ENCODE measurements at places on chromosomes 5 and 9. TPM values are rescaled to one million over a fixed set of nuclear protein-coding genes. Genes with fewer than 3 reads are reported as not detected.

The SOHLH1 gene
- total RNA-seq: not detected

The ZBTB43 gene
- 15.1 TPM for total RNA-seq

The AKNA gene
- 3.1 TPM for total RNA-seq

The HEMGN gene
- total RNA-seq: 0.31 TPM

The RETREG1 gene
- 180 TPM for total RNA-seq

The CCDC180 gene
- total RNA-seq: 0.96 TPM

- peak; percentile 69 for DNase-seq
These were observed 124.1 kb upstream of the STC2 start for GRCh38 chr5:173452119-173452905.

GRCh38 chr5:77513321-77513720 lies 21.2 kb upstream of the WDR41 start:
- DNase-seq: no peak

- DNase-seq: no peak
These were observed 129.3 kb downstream of the GCNT1 start for GRCh38 chr9:76588316-76588715.

DNA sequence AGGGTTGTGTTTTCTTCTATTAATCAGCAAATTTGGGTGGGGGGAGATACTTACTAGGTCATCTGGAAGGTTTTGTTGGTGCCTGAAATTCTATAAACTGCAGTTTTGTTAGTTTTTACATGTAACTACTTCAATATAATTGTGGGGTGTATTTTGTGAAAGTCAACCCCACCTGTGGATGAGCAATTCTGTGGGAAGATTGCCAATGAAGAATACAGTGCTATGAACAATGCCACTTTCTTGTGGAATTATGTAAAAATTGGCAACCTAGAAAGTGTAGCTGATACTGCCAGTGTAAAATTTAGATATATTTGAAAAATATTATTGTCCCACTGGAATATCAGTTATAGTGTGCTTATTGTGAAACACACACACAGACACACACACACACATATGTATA lies 80.7 kb downstream of the VCAN start:
- no peak for DNase-seq

GRCh38 chr5:61298066-61298465 lies 34.0 kb upstream of the ZSWIM6 start:
- DNase-seq: no peak

DNA sequence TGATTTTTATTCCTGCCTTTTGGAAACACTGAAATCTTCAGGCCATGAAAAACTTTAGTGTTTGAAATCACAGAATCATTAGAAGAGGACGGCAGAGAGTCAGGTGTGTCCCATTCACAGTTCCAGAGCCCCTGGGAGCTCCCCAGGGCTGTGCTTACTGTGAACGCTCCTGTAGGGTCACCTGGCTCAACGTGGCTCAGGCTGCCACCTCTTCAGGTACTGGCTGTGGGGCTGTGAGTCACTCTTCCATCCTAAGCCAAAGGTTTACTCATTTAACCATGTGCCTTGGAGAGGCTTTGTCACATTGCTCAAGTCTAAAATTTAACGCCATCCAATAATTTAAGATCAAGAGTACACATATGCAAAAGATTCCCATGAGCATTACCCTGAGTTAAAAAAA lies 50.2 kb upstream of the FSTL4 start:
- peak; percentile 21 for DNase-seq

DNA sequence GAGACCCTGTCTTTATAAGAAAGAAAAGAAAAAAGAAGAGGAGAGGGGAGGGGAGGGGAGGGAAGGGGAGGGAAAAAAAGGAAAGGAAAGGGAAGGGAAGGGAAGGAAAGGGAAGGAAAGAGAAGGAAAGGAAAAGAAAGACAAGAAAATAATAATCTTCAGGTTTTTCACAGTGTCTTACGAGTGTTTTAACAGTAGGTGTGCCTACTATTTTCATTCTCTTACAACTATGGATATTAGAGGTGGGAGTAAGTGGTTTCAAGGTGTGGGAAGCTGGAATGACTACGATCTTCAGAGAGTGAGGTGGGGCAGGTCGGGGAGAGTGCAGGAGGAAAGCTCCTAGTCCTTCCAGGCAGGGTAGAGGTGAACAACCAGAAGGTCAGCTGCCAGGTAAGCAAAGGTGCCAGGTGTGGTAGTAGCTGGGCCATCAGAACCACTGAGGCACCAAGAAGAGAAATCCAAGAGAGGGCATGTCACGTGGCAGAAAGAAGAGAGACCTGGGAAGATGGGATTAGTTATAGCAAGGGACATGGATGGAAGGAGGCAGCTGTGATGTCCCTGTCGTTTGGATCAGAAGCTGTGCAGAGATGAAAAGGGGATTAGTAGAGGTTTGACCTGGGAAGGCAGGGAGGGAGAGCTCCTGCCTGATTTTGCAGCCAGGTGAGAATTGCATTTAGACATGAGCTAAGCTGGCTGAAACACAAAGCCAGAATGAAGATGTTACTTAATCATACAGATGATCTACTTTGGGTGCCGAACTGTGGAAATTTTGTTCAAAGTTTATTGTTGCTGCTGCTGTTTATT lies 95.4 kb downstream of the OTULIN start:
- no peak for DNase-seq

GRCh38 chr5:131382407-131383395 lies 118.8 kb downstream of the CDC42SE2 start:
- no peak for DNase-seq

GRCh38 chr5:90488791-90489190 lies 14.1 kb downstream of the POLR3G start:
- DNase-seq: no peak

DNA sequence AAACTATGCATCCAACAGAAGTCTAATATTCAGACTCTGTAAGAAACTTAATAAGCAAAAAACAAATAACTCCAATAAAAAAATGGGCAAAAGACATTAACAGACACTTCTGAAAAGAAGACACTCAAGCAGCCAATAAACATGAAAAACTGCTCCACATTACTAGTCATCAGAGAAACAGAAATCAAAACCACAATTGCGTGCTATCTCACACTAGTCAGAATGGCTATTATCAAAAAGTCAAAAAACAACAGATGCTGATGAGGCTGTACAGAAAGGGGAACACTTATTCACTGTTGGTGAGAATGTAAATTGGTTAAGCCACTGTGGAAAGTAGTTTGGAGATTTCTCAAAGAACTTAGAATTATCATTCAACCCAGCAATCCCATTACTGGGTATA lies 101.2 kb upstream of the TRIM32 start:
- no peak for DNase-seq

DNA sequence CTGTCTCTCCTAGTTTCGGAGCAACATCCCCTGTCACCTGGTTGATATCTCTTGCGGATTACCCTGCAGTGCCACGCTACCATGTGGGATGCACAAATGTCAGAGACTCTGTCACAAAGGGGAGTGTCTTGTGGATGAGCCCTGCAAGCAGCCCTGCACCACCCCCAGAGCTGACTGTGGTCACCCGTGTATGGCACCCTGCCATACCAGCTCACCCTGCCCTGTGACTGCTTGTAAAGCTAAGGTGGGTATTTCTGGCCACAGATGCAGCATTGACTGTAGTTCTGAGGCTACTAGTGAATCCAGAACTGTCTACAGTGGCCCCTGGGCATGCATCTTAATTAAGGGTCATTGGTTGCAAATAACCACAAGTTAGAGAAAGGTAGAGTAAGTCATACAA lies 50.8 kb downstream of the AQP7 start:
- no peak for DNase-seq

DNA sequence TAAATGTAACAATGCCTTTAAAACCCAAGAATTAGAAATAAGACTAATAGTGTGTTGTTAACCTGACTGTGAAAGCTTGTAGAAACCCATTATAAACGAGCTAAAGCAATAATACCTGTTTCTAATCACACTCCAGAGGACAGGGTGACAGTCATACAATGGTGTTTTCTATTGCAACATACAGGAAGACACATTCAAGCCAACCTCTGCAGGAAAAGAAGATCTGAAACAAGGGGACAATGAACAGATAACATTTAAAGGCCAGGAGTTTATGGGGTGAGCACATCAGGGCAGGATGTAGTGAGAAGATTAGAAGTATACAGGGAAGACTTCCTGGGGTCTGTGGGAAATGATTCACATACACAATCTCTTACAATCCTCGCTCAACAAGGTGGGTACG lies 13.8 kb downstream of the BARHL1 start:
- DNase-seq: no peak

- DNase-seq: peak; percentile 53
These were observed 107.1 kb downstream of the PHF2 start for GRCh38 chr9:93683331-93684134.

DNA sequence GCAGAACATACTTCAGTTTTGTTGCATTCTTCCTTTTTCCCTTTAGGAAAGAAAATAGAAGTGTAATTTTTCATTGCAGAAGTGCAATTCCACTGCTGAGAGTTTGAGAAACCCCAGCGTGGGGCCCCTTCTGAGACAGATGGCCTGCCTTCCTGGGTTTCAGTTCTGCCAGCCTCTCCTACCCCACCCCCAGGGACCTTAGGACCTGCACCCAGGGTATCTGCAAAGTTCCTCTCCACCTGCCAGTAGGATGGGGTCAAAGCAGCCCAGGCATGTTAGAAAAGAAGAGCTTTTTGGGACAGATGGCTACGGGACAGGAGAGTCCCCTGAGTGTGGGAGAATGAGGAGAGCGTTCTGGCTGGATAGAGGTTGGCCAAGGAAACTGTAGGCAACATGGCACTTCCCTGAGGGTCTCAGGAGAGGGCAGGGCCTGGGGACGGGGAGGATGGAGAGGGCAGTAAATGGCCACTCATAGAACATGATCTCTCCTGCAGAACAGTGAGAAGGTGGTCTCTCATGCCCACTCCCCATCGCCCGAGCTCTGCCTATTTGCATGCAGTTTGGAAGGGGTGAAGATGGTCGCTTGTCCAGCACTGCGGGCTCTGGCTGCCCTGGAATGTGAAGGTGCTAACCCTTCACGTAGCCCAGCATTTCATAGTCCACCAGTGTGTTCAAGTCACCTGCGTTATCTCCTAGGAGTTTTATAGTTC lies at the start of gene TIFAB:
TIFAB (minus strand) TSS at position 31 of the 710 bp plus-strand sequence. CDS start 2,412 bp downstream, outside the sequence.
- no peak for DNase-seq

- DNase-seq: no peak
These were observed 995 bp downstream of the OLFM1 start for GRCh38 chr9:135088348-135088978.

- peak; percentile 88 for DNase-seq
These were observed 165.6 kb upstream of the IER5L start for GRCh38 chr9:129343424-129344375.

GRCh38 chr5:127976991-127977717 lies 106.4 kb upstream of the SLC12A2 start:
- no peak for DNase-seq

DNA sequence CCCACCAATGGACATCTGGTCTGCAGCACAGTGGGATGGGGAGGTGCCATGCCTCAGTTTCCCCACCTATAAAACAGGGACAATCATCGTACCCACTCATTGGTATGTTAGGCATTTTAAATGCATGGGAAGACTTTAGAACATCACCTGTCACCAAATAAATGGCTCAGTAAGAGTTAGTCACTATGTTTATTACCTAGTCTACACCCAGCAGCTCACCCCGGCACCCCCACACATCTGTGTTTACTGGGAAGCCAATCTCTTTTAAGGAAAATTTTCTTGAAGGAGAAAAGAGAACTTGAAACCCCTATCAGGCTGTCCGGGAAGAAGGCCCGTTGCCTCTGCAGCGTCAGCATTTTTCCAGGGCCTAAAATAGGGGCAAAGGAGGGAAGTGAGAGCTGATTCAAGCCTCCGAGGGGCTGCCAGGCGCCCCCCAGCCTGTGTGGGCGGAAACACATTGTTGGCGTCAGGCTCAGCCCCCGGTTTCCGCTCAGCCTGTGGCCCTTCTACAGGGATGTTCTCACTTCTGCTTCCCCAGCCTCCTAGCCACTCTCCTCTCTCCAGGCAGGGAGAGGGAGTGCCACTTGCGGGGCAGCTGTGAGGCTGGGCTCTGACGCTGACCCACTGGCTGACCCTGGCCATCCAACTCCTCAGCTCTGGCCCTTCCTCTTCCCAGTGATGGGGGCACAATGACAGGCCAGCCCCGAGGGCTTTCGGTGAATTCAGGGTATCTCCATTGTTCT lies 4.6 kb downstream of the CSF1R start:
- DNase-seq: peak; percentile 73

GRCh38 chr5:60295423-60295822 lies 401.9 kb upstream of the PDE4D start:
- DNase-seq: no peak

- no peak for DNase-seq
These were observed 128.7 kb downstream of the C5orf15 start for GRCh38 chr5:133839721-133840120.

Measured in right atrium auricular region (tissue), 2 donors.